ENCODE measurements at places on chromosomes 3 and 15.

DNA sequence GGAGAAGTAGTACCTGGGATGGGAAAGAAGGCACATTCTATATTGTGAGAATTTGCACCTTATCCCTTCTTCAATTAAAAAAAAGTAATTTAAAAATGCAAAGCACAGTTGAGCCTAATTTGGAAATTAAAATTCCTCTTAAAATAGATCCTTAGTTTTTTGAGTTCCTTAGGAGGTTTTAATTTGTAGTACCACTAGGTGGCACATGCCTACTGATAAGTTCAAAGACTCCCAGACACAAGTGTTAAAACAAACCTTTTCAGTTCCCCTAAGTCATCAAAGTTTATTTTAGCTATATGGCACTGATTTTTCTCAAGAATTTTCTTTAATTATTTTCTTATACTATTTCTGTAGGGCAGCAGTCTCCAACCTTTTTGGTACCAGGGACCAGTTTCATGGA is 127.6 kb upstream of the AZI2 start:
- DNase-seq = peak; percentile 51

DNA sequence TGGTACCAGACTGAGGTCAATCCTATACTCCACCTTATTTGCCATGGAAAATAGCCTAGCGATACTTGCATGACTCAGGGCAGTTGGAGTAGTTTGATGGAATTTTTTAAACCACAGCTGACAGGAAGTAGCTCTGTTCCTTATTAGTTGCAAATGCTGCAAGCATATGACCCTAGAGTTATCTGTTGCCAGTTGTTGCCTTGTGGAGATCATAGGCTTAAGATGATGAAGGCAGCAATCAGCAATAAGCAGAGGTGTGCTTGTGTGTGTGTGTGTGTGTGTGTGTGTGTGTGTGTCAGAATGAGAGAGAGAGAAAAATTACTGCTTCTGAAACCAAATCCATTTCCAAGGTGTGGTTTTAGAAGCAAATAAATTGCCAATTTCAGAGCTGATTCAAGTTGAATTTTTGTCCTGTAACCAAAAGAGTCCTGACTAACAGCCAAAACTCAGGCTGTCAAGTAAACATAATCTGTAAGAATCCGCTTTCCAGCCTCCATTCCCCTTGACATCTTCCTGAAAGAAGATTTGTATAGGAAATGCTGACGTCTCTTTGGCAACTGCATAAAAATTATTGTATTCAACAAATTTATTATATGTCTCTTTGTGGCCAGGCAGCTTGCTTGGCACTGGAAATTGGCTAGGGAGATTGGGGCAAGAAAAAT is 141.2 kb downstream of the SERPINI1 start:
- peak; percentile 85 for DNase-seq

DNA sequence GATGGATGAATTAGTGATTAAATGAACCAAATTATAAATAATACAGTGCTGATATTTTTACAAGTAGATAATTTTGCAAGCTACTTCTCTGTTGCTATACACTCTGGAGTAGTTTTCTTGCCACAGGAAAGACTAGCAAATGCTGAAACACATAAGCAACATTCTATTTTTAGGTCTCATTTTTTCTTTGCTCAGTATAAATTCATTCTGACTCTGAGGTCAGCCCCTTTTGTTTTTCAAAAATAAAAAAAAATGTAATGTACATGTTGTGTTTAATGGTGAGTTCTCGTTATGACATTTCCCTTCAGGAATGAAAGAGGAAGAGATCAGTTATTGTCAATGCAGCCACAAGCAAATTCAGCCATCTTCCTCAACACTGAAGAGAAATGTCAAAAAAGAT is 24.9 kb downstream of the GJD2 start:
- no peak for DNase-seq

GRCh38 chr3:150370122-150370602 is 37.9 kb upstream of the TSC22D2 start:
- DNase-seq = peak; percentile 97

DNA sequence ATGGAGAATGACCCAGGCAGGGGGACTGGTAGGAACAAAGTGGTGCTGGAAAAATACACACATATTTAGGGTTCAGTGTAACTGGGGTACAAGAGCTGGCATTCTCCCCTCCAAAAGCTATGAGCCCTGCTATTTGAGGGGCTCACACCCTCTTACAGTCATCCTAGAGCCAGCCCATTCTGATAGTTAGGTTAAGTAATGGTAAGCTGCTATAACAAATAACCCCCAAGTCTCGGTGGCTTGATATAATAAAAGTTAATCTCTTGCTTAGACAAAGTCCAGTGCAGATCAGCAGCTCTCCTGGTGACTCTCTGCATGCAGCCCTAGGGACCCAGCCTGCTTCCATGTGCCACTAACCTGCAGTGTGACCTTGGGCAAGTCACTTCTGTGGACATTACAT is 234.9 kb upstream of the HES1 start:
- DNase-seq = no peak

DNA sequence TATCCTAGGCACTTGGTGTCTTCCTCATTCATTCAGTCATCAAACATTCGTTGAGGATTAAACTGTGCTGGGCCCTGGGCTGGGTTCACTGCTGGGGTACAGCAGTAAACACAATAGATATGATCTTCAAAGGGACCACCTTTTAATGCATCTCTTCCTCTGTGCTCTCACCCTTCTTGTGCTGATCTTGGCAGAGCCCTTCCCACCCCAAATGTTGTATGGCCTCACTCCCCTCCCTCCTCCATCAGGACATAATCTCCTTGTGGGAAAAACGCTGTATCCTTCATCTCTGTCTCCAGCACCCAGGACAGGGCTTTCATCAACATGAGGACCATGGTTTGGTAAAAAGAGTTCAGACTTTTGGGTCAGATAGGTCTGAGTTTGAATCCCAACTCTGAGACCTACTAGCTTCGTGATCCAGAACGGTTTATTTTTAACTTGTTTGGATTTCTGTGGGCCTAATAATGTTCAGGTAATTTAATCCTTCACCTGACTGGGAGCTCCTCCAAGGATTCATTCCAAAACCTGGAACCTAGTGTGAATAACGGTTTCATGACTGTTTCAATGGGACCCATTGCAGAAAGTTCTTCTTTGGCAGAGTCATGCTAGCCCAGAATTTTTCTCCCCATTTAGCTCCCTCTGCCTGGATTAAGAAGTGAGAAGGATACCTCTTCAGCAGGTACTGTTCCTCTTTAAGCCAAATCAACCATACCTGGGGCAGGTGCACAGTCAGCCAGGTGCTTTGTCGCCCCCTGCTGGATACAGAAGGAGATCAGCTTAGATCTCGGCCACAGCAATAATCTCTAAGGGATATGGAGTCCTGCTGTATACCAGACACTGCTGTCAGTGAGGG is 5.2 kb upstream of the WNT7A start:
- DNase-seq = no peak

- DNase-seq = peak; percentile 48
These were observed at the start of the genes CCR5AS and CCRL2 for GRCh38 chr3:46406788-46407611. TSS of gene CCR5AS (minus strand) at chr3:46407066. TSS of gene CCRL2 (plus strand) at chr3:46407259. CDS start at chr3:46408080, 821 bp downstream.

DNA sequence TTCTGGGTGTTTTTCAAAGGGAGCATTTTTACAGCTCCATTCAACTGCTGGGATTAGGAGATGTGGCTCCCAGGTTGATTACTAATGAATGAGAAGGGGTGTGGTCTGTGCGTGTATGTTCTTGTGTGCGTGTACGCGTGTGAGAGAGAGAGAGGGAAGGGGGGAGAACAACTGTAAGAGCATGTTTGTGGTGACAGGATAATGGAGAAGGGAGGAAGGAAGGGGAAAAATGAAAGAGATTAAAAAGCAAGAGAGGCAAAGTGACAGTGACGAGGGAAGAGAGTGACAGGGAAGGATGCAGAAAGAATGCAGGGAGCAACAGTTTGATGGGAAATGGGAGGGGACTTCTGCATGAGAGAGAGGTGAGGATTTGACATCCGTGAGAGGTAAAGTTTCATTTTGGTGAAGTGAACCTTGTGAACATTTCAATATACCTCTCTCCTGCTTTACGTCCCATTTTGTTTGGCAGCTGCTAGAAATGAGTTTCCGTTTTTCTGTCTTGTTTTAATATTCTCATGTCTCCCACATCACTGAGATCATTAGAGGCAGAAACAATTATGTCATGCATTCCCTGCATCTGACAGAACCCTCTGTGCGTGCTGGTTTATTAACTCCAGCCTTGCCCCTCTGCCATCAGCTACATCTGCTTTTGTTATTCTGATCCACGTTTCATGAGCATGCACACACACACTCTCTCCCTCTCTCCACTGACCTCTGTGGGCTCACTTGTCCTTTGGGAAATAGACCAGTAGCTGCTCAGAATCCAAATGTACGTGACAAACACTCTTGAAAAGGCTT is 161.6 kb downstream of the GAP43 start:
- DNase-seq = peak; percentile 81

GRCh38 chr3:31932990-31933389 is 48.1 kb downstream of the OSBPL10 start:
- no peak for DNase-seq

- peak; percentile 16 for DNase-seq
These were observed 33.2 kb downstream of the RAB27A start for GRCh38 chr15:55256281-55257011.

DNA sequence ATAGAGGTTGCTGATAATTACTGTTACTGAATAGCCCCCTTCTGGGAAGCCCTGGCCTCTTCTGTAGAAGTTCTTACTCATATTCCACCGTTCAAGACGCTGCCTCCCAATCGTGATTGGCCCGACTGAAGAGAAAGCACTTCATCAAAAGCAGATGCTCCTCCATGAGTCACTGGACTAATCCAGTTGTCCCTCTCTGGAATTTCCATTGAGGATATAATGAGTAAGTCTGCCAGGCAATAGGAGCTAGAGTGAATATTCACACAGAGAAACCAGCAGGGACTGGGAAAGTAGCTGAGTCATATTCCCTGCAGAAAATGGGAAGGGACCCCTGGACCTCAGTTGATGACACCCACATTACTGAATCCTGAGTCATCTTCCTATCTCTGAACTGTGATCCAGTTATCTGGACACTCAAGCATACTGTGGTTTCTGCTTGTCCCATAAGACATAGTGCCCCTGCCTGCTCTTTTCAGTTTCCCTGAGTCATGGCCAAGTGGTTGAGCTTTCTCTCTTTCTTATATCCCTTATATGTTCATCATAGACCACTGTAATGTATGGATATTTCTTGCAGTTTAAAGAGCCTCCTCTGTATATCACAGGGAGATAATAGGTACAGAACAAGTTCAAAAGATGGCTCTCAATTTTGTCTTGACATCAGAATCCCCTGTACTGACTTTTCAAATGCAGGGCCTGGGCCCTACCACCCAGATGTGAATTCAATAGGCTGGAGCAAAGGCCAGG is 151.2 kb upstream of the CDIN1 start:
- peak; percentile 100 for DNase-seq

DNA sequence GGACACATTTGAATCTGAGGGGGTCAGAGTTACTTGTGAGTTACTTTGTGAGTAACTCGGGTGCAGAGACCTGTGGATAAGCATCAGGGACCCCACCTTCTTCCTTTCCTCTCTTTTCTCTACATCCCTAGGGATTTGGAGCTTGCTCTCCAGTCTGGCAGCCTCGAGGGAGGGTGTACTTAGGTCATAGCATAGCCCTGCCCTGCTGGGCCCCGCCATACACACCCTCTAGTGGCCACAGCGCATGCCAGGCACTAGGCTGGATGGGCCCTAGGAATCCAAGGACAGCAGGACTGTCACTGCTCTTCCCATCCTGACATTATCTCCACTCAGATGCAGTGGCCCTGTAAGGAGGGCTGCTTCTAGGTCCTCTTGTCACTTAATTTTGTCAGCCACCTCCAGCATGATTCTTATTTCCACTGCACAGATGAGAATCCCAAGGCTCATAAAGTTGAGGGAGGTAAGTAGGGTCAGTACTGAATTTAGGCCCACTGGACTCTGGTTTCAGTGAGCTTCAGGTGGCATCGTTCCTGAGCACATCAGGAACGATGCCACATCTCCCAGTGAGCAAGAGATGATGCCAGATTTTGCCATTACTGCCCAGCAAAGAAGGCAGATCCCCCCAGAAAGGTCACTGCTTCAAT is 3.6 kb upstream of the SMAD6 start:
- peak; percentile 80 for DNase-seq

DNA sequence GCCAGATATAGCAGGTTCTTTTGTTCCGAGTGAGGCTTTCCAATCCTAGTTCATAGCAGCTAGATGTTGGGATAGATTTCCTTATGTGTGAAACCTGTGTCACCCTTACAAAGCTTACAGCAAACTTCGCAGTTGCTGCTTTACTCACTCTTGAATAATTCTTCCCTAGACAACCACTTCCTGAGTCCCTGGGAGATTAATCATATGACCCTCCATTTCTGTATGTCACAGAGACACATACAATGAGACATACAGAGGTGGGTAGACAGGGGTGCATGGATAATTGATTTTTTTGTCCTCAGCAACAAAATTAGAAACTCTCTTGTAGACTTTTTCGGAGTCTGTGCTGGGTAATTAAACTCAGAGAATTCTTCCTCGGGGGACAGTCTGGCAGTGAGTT is 163.2 kb downstream of the NSUN3 start:
- peak; percentile 40 for DNase-seq

- DNase-seq = no peak
These were observed 15.5 kb upstream of the ANXA2 start for GRCh38 chr15:60413231-60413824.

DNA sequence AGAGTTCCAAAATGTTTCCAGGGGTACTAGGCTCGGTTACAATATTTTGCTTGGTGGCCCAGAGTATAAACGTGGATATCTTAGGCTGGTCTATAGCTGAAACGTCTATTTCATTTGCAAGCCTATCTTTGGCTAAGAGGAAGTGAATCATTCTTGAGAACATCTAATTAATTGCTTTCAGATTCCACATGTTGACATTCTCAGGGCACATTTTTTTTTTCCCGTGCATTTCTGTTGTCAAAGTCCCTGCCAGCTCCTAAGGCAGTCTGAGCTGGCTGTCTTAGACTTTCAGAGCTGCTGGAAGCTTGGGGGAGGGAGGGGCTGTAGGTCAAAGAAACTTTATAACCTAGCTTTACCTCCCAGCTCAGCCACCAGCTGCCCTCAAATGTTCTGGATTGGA is 23.2 kb upstream of the LAMP3 start:
- DNase-seq = peak; percentile 78

DNA sequence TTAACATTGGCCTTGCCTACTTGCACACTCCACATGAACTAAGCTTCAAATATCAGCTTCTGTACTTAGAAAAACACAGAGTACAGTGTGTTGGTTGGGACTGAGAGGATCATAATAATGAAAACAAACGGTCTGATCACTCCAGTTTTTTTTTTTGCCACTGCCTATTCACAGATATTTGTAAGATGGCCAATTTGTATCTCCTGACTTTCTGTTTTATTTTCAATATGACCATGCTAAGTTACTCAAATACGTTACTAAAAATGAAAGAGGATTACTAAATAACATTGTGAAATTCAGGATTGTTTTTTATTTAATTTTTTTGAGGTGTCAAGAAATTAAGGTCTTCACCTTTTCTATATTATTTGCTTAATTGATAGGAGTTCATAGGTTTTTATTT is 595.1 kb downstream of the TUSC7 start:
- DNase-seq = no peak

DNA sequence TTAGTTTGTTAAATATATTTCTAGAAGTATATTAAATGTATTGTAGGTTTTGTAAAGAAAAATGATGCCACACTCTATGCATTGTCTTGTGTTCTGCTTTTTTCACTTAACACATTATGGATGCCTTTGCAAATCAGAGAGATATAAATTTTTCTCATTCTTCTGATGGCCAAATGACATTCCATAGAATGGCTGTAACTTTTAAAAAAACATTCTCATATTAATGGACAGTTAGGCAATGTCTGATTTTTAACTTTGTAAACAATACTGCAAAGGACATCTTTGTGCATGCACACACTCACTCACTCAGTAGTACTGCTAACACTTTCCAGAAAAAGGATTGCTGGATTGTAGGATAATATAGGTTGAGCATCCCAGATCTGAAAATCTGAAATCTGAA is 195.9 kb downstream of the ITPR1 start:
- DNase-seq = no peak
